ENCODE measurements at places on chromosomes 16 and 17. TPM values are rescaled to one million over a fixed set of nuclear protein-coding genes. Genes with fewer than 3 reads are reported as not detected.

DNA sequence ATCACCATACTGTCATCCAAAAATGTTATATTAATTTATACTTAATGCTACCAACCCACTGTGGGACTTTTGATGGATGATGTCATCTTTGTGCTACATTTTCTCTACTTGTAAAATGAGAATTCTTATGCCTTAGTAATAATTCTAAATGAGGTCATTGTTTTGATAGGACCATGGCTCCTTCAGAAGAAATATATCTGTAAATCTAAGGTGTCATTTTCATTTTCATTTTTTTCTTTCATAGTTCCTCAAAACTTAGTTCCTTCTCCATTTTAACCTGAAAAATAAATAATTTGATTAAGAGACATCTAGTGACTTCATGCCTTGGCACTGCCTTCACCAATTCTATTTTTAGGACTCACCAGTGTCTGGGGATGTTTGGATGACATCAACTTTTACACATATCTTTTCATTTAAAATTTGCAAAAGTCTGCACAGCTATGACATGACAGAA, 48.7 kb downstream of the GPRC5B start:
- no peak for DNase-seq

- DNase-seq = no peak
Observed at GRCh38 chr17:63382136-63382535, 64.0 kb downstream of the CYB561 start.

The NPIPA7 gene
- total RNA-seq = 8.5 TPM

DNA sequence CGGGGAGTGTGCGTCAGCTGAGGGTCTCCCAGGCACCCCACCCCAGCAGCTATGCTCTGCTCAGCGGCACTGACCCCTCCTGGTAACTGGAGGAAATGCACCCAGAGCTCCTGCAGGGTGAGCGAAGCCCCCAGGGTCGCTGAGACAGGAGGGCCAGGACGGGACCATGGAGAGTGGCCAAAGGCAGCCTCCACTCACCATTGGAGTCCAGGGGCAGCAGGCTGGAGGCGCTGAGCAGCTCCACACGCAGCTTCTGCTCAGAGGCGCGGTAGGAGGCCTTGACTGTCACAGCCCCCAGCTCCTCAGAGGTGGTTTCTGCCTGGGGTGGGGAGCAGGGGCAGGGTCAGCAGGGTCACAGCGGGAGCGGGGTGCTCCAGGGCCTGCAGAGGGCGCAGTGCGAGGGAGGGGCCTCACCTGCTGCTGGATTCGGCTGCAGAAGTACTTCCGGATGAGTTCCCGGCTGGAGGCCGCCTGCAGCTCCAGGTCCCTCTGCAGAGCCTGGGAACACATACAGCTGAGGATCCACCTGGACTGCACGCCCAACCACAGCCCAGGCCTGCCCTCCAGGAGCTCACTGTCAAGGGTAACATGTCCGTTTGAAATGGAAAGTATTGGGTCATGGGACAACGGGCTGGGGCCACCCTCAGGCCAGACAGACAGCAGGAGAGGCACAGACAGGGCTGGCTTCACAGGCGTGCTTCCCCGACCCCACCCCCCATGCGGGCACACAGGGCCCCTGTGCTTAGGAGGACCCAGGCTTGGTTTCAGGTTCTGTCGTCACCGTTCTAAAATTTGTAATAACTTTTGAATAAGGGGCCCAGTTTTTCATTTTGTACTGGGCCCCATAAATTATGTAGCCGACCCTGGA, 13.8 kb downstream of the UNC13D start:
- DNase-seq = no peak

- no peak for DNase-seq
Observed at GRCh38 chr16:79756571-79756970, 156.0 kb upstream of the MAF start.

- DNase-seq = no peak
Observed at GRCh38 chr16:88356124-88356726, 26.5 kb upstream of the ZNF469 start.
